ENCODE measurements at places on chromosomes 7 and 10.

- DNase-seq: no peak
Observed at GRCh38 chr10:124578231-124579010, 116.8 kb downstream of the LHPP start.

- DNase-seq: no peak
Observed at GRCh38 chr10:103699611-103700435, 155.6 kb downstream of the SH3PXD2A start.

DNA sequence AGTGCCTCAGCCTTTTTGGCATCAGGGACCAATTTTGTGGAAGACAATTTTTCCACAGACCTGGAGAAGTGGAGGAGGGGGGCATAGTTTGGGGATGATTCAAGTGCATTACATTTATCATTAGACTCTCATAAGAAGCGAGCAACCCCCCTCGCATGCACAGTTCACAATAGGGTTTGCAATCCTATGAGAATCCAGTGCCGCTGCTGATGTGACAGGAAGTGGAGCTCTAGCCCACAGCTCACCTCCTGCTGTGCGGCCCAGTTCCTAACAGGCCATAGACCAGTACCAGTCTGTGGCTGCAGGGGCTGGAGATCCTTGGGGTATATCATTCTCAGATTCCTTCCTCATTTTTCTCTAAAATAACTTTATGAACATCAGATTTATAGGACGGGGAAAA is 50.8 kb downstream of the ATAD1 start:
- DNase-seq: no peak

- DNase-seq: no peak
Observed at GRCh38 chr10:34364253-34365037, 450.7 kb downstream of the PARD3 start.

- DNase-seq: no peak
Observed at GRCh38 chr7:19482628-19483027, 226.2 kb downstream of the POLR1F start.
